Activated CD4-positive, CD25-positive, alpha-beta regulatory T cell treated with anti-CD3 and anti-CD28 coated beads, Interleukin-2, amount 50 U/mL, for 24 hours (primary cell): ENCODE measurements at places on chromosomes 12 and 14.
A peak's percentile ranks its signal among the peaks of the same experiment; 100 is the strongest.

GRCh38 chr14:82403987-82404386 is 870.3 kb upstream of the SEL1L start:
- no peak for ATAC-seq

DNA sequence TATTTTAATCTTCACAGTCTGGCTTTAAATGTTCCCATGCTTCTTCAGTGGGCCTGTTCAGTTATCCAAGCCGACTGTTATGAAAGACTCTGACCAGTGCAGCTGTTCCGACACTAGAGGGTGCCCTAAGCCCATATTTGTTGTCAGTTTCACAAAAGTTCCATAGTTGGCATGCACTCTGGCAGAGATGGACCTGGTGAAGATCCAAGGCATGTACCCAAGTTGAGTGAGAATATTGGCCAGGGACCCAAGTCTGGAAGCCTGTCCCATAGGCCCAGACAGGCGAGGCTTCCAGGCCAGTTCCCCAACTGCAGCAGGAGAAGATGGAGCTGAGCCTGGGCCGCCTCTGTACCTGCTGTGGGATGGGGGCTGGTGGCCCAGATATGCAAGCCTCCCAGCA is 27.4 kb upstream of the GUCY2C start:
- peak; percentile 59 for ATAC-seq

GRCh38 chr14:99412117-99413061 is 68.3 kb downstream of the SETD3 start:
- no peak for ATAC-seq

GRCh38 chr14:33914676-33915516 is 36.0 kb downstream of the EGLN3 start:
- ATAC-seq, result no peak

DNA sequence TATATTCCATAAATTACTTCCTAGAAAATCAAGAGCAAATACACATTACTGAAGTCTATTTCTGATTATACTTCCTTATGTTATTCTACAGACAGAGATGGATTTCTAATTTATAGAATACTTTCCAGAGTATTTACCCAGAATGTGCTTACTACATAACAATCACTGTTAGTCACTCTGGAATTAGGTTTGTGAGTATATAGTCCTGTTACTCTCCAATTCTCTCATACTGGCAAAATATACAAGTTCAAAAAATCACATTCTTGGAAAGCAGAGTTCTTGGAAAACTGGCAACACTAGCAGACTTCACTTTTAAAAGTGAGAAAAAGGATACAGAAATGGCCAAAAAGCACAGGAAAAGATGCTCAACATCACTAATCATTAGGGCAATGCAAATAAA is 7.3 kb downstream of the PPP2R5E start:
- ATAC-seq, result no peak

GRCh38 chr12:52351196-52352059 is 15.9 kb downstream of the KRT85 start:
- ATAC-seq, result peak; percentile 44

GRCh38 chr12:45828402-45828801 is 98.9 kb downstream of the ARID2 start:
- ATAC-seq, result no peak

- ATAC-seq, result peak; percentile 53
Observed at GRCh38 chr12:96578526-96579125, 89.2 kb downstream of the CFAP54 start.

- ATAC-seq, result no peak
Observed at GRCh38 chr14:38522724-38523123, 266.8 kb upstream of the CLEC14A start.

DNA sequence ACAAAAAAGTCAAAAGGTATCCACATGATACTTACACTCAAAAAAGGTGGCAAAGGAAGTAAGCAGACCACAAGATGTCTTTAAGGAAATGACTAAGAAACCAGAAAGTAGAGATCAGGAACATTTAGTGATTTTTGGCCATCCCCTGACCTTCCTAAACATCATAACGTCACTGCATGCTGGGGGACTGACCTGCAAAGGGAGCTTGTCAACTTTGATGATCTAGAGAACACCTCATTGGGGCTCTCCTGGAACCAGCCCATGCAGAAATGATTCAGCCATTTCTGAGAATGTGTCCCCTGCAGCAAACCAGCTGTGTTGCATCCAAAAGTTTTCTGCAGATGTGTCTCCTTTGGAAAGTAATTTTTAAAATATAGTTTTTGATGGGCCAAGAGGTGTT is 152.2 kb upstream of the RASSF8 start:
- ATAC-seq, result no peak

DNA sequence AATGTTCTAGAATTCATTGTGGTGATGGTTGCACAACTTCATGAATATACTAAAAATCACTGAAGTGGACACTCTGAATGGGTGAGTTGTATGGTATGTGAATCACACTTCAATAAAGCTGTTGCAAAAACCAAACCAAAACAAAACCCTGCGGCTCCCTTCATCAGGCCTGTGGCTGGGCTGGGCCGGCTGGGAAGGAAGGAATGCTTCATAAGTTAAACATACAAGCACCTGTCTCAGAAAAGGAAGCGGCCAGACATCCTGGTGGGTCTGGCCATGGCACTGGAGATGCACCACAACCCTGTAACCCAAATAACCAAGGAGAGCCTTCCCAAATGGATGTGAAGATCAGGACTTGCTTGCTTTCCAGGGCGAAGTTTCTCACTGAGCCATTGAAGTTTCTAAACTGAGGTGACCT is 34.9 kb downstream of the TTC7B start:
- ATAC-seq, result no peak

DNA sequence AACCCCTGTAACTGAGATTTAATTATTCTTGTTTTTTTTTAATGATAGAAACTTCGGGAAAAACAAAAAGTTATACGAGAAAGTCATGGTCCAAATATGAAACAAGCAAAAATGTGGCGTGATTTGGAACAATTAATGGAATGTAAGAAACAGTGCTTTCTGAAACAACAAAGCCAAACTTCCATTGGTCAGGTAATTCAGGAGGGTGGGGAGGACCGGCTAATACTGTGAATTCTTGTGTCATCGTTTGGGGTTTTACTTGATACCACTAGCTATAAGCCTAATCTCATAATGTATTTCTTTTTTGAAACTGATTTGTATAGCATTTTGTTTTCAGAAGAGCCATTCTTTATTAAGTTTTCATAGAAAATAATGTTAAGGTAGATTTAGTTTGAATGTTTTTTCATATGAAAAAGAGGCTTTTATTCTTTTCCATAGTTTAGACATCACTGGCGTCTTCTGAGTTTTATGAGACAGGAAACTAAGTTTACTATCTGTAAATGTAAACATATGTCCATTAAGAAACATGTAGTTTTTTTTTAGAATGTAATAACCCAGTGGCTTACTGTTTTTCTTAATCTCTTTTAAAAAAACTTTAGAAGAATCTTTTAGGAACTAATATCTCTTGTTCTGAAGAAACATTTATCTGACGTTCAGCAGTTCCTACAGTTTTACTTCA is 62.9 kb upstream of the ATP2A2 start:
- no peak for ATAC-seq

DNA sequence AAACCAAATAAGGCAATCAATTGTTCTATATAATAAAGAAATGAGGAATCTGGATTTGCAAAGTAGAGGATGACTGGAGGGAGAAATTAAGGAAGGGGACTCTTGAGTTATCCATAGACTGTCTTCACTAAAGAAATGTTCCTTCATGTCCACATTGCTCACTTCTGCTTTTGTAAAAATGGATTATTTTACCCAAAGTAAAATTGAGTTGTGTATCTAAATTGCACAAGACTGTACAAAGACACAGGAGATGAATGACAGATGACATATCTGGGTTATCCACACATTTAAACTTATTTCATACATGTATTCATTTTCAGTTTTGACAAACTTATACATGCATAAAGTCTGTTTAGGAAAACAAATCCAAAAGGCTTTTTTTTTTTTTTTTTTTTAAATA is 11.3 kb downstream of the ATP2B1 start:
- no peak for ATAC-seq

- ATAC-seq, result no peak
Observed at GRCh38 chr12:75239987-75240386, 30.3 kb upstream of the KCNC2 start.

DNA sequence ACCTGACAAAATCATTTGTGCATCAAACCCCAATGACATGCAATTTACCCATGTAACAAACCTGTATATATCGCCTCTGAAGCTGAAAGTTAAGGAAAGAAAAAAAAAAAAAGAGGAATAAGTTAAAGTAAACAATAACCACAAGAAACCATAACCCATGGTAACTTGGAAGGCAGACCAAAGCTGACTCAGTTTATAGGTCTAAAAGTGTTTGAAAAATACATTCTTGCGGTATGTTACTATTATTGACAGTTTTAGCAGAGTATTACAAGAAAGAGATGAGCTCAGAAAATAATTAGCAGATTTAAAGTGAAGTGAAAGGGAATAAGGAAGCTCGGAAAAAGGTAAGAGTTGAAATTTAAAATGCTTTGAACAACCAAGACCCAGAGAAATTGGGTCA is 34.4 kb upstream of the MGAT4C start:
- ATAC-seq, result no peak

GRCh38 chr12:128840862-128841468 is 12.3 kb upstream of the GLT1D1 start:
- ATAC-seq, result no peak

DNA sequence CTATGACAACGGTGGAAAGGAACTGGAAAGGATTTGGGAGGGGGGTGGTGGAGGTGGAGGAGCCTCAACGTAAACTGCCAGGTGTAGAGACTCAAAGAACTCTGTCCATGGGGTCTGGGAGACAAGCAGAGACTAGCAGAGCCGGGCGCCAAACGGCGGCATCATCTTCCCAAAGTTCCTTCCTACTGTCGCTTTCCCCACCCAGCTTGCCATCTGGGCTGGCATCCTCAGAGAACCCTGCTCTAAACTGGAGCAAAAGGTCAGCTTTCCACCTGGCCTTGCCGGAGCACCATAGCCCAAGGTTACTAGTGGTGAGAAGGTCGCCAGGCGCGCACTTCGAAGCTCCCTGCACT is 4.0 kb upstream of the IRF2BPL start:
- no peak for ATAC-seq

DNA sequence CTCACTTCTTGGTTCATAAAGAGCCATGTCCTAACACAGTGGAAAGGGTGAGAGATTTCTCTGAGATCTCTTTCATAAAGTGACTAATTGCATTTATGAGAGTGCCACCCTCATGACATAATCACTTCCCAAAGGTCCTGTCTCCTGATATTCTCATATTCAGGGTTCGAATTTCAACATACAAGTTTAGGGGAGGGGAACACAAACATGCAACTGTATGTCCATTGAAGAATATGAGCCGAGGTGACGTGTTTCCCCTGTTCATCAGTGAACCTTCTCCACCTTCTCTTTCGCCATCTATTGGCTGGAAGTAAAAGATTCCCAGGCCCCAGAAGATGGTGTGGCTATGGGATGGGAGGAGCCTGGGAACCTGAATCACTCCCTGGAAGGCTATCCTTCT is 354.2 kb upstream of the ATP2B1 start:
- no peak for ATAC-seq

DNA sequence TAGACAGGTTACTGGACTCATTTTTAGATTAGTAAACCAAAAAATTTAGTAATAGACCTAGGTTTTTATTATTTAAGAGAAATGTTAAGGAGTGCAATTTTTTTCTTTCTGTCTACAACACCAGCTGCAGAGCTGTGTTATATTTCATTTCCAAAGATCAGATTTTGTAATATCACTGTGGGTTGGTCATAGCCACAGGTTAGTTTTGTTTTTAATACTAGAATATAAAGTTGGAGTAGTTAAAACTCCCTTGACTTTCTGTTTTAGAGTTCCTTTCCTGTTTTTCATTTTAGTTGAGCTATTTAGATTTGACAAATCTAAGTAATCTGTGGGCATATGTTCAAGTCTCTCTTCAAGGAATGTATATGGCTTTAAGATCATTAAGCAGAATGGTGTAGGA is 30.7 kb upstream of the GARIN2 start:
- ATAC-seq, result peak; percentile 67

GRCh38 chr12:614411-614970 is 48.8 kb downstream of the NINJ2 start:
- ATAC-seq, result no peak

- no peak for ATAC-seq
Observed at GRCh38 chr12:4238577-4238976, 35.0 kb upstream of the CCND2 start.

- ATAC-seq, result no peak
Observed at GRCh38 chr12:25792031-25792430, 166.5 kb upstream of the RASSF8 start.

DNA sequence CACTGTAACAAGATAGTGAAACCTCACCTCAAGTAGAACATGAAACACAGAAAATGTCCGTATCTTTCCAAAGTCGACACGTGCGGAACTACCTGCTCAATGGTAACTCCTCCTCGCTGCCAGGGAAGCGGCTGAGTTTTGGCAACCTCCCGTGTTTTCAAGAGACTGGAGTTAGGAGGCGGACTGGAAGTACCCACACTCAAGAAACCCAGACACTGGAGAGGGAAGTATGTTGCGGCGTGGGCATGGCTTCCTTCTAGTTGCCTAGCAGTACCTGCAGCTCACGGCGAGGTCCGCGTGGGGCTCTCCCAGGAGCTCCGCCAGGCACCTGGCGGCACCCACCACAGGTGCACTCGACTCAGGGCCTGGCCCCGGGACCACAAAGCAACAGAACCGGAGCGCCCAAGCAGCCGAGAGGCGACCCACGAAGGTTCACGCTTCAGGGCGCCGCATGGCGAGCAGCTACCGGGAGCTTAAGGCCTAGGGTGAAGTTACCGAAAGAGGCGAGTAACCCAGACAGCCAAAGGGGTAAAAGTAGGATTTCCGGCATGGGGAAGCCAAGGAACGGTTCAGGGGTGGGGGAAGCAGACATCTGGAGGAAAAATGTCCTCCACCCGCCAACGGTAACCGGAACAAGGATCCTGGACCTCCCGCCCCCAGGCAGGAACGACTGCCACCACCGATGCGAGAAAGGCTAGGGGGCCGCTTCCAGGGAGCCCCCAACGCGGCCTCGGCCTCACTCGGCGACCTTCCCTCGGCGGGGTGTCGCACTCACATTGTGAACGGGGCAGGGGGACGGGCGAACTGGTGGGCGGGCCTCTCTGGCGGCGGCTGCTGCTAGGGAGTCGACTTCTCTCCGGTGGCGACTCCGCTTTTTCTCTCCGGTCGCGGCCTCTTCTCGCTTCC is 608 bp downstream of the PTGES3 start:
- ATAC-seq, result peak; percentile 33

DNA sequence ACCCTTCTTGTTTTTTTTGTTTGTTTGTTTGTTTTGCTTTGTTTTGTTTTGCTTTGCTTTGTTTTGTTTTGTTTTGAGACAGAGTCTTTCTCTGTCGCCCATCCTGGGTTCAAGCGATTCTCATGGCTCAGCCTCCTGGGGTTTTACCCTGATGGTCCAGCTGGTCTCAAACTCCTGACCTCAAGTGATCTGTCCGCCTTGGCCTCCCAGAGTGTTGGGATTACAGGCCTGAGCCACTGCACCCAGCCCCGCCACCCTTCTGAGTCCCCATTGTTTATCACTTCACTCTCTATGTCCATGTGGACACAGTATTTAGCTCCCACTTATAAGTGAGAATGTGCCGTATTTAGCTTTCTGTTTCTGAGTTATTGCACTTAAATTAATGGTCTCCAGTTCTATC is 36.9 kb upstream of the BICD1 start:
- no peak for ATAC-seq
